ENCODE measurements at places on chromosomes 3 and 15. TPM values are rescaled to one million over a fixed set of nuclear protein-coding genes. Genes with fewer than 3 reads are reported as not detected.

The RPL15 gene
- 1,350 TPM for total RNA-seq

The ROBO1 gene
- total RNA-seq: 13.4 TPM

The FBN1 gene
- 18.3 TPM for total RNA-seq

The C3orf49 gene
- not detected for total RNA-seq

The CCDC191 gene
- 0.95 TPM for total RNA-seq

The COL6A5 gene
- not detected for total RNA-seq

The RTP1 gene
- total RNA-seq: not detected

The NFKBIZ gene
- 6.4 TPM for total RNA-seq

The SEC62 gene
- total RNA-seq: 61.5 TPM

The STRIT1 gene
- 811 TPM for total RNA-seq

The SEMA7A gene
- total RNA-seq: 0.71 TPM

The TMEM108 gene
- total RNA-seq: 8.6 TPM

The PYGO1 gene
- 29.4 TPM for total RNA-seq

The C3orf85 gene
- not detected for total RNA-seq

The STARD5 gene
- 1.9 TPM for total RNA-seq

The PRR20G gene
- not detected for total RNA-seq

GRCh38 chr3:136294176-136294575, 44.0 kb downstream of the PCCB start:
- H3K27me3 ChIP-seq: no peaks in the 10 kb centered on the region
- H3K4me1 ChIP-seq: no peaks in the 10 kb centered on the region
- H3K4me3 ChIP-seq: no peak overlapping the region

- H3K27ac ChIP-seq: no peak overlapping the region
- no peak for DNase-seq
Measured at GRCh38 chr3:102177075-102177755, 257.6 kb upstream of the ZPLD1 start.

- no peaks in the 10 kb centered on the region for H3K27me3 ChIP-seq
- peak overlapping the region; percentile 85 for H3K27ac ChIP-seq
Measured at GRCh38 chr3:194277104-194277785, 73.9 kb downstream of the CPN2 start.

- no peak overlapping the region for H3K4me3 ChIP-seq
- no peak for DNase-seq
- H3K27me3 ChIP-seq: no peaks in the 10 kb centered on the region
- H3K27ac ChIP-seq: no peak overlapping the region
Measured at GRCh38 chr3:190209533-190209932, 88.8 kb upstream of the P3H2 start.

DNA sequence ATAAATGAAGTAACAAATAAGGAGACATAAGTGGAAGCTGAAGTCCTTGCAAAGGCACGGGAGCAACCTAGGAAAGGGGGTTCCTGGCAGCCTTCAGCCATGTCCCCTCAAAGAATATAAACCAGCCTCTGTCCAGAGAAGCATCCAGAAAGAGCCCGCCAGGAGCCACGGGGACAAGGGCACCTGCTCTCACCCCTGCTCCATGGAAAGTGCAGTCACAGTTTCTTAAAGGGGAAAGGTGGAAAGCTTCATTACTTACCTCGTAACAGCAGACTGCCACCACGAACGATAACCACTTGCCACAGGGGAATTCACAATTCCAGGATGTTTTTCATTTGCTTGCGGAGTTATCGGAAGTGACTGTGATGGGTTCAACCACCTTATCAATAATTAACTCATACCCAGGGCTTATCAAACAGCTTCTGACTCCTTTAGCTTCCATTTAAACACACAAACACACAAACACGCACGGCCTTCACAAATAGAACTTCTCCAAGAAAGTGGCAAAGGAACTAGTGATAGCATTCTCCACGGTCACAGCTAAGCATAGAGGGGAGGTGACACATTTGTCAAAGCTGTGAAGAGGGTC, 134.2 kb upstream of the IGF1R start:
- no peak for DNase-seq
- H3K27ac ChIP-seq: no peak overlapping the region
- H3K4me1 ChIP-seq: peaks cover 3% of the 10 kb centered on the region
- no peaks in the 10 kb centered on the region for H3K27me3 ChIP-seq

GRCh38 chr15:91947683-91948608, 94.4 kb downstream of the SLCO3A1 start:
- H3K4me1 ChIP-seq: peaks cover 45% of the 10 kb centered on the region
- no peak for DNase-seq
- H3K4me3 ChIP-seq: no peak overlapping the region
- no peak overlapping the region for H3K27ac ChIP-seq
- no peaks in the 10 kb centered on the region for H3K36me3 ChIP-seq
- no peaks in the 10 kb centered on the region for H3K27me3 ChIP-seq

GRCh38 chr3:66215106-66215505, 5.7 kb upstream of the SLC25A26 start:
- H3K4me3 ChIP-seq: no peak overlapping the region
- no peak for DNase-seq
- H3K27ac ChIP-seq: no peak overlapping the region
- no peaks in the 10 kb centered on the region for H3K36me3 ChIP-seq
- H3K27me3 ChIP-seq: no peaks in the 10 kb centered on the region
- H3K4me1 ChIP-seq: no peaks in the 10 kb centered on the region

DNA sequence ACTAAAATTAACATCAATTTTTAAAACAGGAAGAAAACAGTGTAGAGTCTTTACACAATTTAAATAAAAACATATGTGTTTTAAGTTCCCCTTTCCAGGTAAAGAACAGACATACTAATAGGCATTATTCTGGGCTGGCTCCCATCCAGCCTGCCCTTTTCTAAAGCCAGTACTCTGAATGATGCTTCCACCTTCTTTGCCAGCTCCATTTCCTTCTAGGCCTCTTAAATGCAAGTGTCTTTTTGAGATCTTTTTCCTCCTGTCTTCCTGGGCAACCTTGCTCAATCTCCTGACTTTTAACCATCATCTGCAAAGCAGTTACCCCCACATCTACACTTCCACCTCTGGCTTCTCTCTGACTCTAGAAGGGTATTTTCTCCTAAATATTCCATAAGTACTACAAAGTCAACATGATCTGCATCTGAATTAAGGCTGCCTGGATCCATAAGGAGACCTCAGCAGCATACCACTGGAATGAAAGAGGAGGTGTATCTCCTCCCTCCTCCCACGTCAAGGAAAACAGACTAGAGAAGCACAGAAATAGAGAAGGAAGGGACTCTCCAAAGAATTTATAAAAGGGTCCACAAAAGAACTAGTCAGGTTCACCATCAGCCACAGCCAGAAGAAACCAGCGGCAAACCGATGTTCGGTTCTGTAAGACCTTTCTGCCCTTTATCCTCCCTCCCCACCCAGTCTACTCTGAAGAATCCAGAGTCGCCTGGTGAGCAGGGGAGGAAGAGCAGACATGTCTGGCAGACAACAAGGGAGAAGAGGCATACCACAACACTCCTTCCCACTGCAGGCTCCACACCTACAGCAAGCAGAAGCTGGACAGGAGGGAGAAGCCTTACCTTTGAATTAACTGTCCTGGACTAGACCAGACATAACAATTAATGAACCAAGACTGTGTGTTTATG, 47.1 kb downstream of the GOLIM4 start:
- H3K36me3 ChIP-seq: peaks cover 5% of the 10 kb centered on the region
- no peaks in the 10 kb centered on the region for H3K27me3 ChIP-seq
- H3K4me1 ChIP-seq: peaks cover 25% of the 10 kb centered on the region
- H3K27ac ChIP-seq: peak overlapping the region; percentile 42
- DNase-seq: no peak

GRCh38 chr3:81744366-81744765, 17.1 kb downstream of the GBE1 start:
- peak overlapping the region; percentile 89 for H3K27ac ChIP-seq
- peaks cover 2% of the 10 kb centered on the region for H3K36me3 ChIP-seq
- no peak for DNase-seq
- H3K4me3 ChIP-seq: peak overlapping the region; percentile 56

GRCh38 chr3:99764377-99764776, 53.3 kb upstream of the CMSS1 start:
- H3K27me3 ChIP-seq: no peaks in the 10 kb centered on the region
- H3K4me1 ChIP-seq: peaks cover 23% of the 10 kb centered on the region
- H3K36me3 ChIP-seq: no peaks in the 10 kb centered on the region
- H3K4me3 ChIP-seq: no peak overlapping the region
- DNase-seq: no peak

DNA sequence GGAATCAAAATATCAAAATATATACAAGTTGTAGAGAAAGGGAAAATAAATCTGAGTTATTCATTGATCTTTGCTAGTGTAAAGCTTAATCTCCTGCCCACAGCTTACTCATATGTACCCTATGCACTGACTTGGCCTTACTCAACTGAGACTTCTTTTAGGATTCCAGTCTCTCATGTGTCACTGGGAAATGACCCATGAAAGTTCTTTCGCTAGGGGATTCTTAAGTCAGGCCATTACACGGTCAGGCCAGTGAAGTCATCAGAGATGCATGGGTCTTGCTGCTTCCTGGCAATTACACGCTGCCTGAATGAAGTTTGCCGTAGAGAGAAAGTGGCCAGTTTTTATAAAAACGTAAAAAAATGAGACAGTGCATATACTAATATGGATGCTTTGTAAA, 20.7 kb upstream of the LPP start:
- no peak overlapping the region for H3K4me3 ChIP-seq
- peaks cover 3% of the 10 kb centered on the region for H3K4me1 ChIP-seq
- H3K27me3 ChIP-seq: no peaks in the 10 kb centered on the region
- no peak for DNase-seq
- no peak overlapping the region for H3K27ac ChIP-seq

DNA sequence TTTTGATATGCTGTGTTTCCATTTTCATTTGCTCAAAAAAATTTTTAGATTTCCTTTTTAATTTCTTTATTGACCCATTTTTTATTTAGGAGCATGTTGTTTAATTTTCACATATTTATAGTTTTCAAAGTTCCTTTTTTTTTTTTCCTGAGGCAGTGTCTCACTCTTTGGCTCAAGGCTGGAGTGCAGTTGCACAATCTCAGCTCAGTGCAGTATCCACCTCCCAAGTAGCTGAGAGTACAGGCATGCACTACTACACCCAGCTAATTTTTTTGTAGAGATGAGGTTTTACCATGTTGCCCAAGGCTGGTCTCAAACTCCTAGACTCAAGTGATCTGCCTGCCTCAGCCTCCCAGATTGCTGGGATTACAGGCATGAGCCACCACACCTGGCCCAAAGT, 36.2 kb downstream of the PFN2 start:
- H3K4me1 ChIP-seq: peaks cover 8% of the 10 kb centered on the region
- no peaks in the 10 kb centered on the region for H3K36me3 ChIP-seq
- DNase-seq: peak; percentile 40

DNA sequence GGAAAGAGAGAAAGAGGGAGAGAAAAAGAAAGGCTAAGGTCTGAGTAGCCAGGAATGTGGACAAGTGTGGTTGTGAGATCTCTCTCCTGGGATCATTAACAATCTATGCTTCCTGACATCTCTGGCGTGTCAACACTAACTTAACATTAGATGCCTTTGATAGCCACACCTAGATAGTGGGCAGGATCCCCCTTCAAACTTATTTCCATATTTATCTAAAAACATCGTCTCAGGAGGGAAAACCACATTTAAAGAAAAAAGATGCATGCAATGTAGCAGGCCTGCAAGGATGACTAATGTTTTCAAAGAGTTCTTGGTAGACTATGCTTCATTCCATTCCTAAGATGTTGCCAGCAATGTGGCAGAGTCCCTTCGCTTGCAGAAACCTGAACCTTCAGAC, 80.9 kb downstream of the MLH1 start:
- H3K36me3 ChIP-seq: peaks cover 3% of the 10 kb centered on the region
- H3K27ac ChIP-seq: no peak overlapping the region
- H3K4me3 ChIP-seq: no peak overlapping the region
- H3K4me1 ChIP-seq: no peaks in the 10 kb centered on the region
- no peak for DNase-seq

GRCh38 chr3:128794067-128794768, 68.2 kb downstream of the RAB7A start:
- peaks cover 7% of the 10 kb centered on the region for H3K36me3 ChIP-seq
- no peaks in the 10 kb centered on the region for H3K27me3 ChIP-seq
- no peak for DNase-seq

DNA sequence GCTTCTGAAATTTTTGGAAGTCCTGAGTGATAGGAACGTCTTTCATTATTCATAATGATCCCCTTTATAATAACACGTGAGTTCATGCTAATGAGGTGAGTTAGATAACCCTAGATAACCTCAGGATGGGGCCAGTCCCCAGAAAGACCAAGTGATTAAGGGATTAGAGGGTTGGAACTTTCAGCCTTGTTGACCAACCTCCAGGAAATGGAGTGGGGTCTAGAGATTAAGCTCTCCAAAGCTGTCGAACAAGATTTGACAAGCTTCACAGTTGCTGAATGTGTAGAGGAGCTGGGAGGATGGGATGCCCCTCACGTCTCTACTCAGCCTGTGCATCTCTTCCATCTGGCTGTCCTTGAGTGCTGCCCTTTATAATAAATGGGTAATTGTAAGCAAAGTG, 107.1 kb downstream of the ZMAT3 start:
- H3K4me3 ChIP-seq: no peak overlapping the region
- peaks cover 4% of the 10 kb centered on the region for H3K4me1 ChIP-seq
- no peaks in the 10 kb centered on the region for H3K27me3 ChIP-seq

- DNase-seq: no peak
- no peak overlapping the region for H3K27ac ChIP-seq
- no peaks in the 10 kb centered on the region for H3K4me1 ChIP-seq
- H3K4me3 ChIP-seq: no peak overlapping the region
- H3K36me3 ChIP-seq: no peaks in the 10 kb centered on the region
- no peaks in the 10 kb centered on the region for H3K27me3 ChIP-seq
Measured at GRCh38 chr3:34862456-34862855, 776.9 kb upstream of the ARPP21 start.

DNA sequence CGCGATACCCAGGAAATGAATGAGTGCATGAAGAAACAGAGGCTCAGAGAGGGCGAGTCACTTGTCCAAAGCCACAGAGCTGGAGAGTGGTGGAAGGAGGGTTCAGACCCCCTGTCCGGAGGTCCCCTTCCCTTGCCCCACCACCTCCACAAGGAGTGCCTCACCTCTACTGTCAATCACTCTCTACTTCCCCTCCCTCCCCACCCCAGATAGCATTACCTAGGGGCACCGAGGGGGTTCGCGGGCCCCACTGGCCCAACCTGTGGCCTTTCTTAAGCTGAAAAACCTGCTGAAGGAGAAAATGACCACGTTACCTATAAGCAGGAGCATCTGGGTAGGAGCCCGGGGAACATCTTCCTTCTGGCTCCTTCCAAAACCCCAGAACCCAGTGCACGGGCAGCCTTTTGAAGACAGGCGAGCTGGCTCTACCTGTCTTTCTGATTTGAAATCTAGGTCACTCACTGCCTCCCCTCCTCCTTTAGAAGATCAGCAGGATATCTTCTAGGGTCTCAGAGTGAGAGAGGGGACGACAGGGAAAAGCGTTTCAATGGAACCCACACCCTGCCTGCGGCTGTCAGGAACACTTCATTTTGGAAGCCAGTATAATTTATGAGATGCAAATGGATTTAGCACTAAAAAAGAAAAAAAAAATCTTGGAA, 89.9 kb upstream of the MEF2A start:
- H3K36me3 ChIP-seq: no peaks in the 10 kb centered on the region
- no peak for DNase-seq
- H3K27ac ChIP-seq: peak overlapping the region; percentile 83
- H3K27me3 ChIP-seq: no peaks in the 10 kb centered on the region

DNA sequence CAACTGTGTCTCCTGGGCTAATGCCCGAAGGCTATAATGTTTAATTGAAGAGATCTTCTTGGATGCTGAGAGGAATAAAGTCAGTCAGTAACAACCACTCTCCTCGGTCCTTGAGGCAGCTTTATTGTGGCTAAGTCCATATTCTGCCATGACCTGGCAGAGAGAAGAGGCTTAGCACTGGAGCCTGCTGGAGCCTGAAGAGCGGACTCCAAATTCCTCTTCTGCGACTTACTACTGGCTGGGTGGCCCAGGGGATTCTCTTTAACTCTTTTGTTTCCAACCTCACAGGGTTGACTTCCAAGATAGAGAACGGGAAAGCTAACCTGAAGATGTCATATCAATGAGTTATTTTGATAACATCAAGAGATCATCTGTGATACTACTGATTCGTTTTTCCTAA, 71.1 kb downstream of the MYO1E start:
- no peaks in the 10 kb centered on the region for H3K36me3 ChIP-seq
- H3K4me3 ChIP-seq: no peak overlapping the region
- H3K27ac ChIP-seq: no peak overlapping the region
- H3K27me3 ChIP-seq: no peaks in the 10 kb centered on the region
- DNase-seq: no peak
